ENCODE measurements at places on chromosomes 4 and X. TPM values are rescaled to one million over a fixed set of nuclear protein-coding genes. Genes with fewer than 3 reads are reported as not detected.

OTC gene
- polyA plus RNA-seq: 3.0 TPM

TREX2 gene
- polyA plus RNA-seq: 0.87 TPM

SSX2B gene
- not detected for polyA plus RNA-seq

FAM47E gene
- polyA plus RNA-seq: 2.6 TPM

SPATA4 gene
- polyA plus RNA-seq: not detected

EGFL6 gene
- polyA plus RNA-seq: 0.60 TPM

CSN1S1 gene
- 0.20 TPM for polyA plus RNA-seq

TEX13D gene
- not detected for polyA plus RNA-seq

All from sigmoid colon (tissue), 7 donors.